ENCODE measurements at places on chromosomes 4 and X.

- no peak for DNase-seq
Measured at GRCh38 chr4:126834854-126835253, 797.9 kb upstream of the INTU start.

GRCh38 chrX:121052122-121052521 lies 4.7 kb downstream of the GLUD2 start:
- DNase-seq, result no peak

DNA sequence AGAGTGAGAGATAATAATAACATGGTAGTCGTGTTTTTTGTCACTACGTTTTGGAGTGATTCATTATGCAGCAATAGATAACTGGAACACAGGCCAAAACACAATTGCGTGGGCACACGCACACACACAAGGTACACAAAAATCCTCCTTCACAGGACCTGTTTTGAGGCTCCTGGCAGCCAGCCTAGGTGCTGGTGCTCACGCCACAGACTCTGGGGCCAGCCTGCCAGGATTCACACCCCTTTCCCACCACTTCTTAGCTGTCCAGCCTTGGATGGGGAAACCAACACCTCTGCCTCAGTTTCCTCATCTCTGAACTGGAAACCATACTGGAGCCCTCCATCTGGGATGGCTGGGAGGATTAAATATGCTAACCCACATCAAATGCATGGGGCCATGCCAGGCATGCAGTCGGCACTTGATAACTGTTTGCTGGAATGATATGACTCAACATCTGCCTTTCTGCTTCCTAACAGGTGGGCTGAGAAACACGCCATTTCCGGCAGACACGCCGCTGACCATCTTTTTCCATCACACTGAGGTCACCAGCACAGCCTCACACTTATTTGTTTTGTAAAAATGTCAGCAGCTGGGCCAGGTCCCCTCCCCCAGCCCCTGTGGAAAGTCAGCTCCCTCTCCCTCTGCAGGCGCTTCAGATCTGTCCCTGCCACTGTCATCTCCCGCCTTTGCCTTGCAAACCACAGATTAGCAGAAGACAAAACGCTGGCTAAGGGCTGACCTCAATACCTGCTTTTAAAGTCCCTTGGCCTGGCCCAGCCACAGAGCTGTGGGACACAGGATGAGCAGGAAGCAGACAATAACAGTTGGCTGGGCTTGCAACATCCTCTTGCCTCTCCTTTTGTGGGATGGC lies 237.5 kb downstream of the BCOR start:
- DNase-seq, result peak; percentile 67

DNA sequence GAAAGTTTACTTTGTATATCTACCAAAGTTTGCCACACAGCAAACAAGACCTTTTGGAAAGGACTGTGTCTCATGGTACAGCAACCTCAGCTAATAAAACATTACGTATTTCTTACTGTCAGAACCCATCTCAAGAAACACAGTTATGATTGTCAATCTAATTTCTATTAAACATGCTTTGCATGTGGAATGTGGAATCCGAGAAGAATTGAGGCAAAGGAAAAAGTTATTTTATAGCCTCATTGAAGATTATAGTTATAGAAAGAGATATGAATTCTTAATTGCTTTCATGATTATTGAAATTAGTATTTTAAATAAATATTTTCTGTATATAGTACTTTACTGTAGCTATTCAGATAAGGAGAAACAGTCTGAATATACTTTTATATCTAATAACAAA lies 5.4 kb downstream of the PCDH7 start:
- DNase-seq, result no peak

GRCh38 chr4:23006756-23007155 lies 314.0 kb downstream of the GBA3 start:
- no peak for DNase-seq

DNA sequence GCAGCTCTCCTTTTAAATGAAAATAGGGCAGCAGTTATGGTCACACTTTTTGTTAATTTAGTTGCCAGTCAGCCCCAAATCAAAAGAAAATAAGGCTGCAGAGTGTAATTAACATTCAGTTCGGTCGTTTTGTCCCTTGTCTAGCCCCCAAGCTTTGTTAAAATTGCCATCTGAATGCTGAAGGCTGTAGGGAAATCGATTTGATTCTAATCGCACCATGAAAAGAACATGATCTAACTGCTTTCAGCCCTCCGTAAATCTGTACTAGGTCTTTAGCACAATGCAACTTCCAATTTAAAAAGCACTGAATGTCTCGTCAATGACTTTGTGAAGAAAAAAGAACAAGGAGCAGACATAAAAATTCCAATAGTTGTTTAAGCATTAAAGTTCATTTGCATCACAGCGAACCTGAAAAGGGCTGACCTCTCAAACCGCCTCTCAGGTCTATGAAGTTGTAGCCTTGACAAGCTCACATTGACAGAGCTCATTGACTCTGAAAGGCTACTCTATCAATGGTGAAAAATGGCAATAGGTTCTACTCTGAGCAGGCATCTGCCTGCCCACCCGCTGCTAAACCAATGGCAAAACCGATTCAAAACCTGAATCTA lies 48.9 kb downstream of the CHIC2 start:
- DNase-seq, result no peak

GRCh38 chrX:2488621-2489285 lies 12.0 kb downstream of the DHRSX start:
- no peak for DNase-seq

- DNase-seq, result no peak
Measured at GRCh38 chrX:45747905-45748304, 547.2 kb upstream of the DIPK2B start.

- no peak for DNase-seq
Measured at GRCh38 chr4:20203508-20203907, 48.2 kb upstream of the SLIT2 start.

DNA sequence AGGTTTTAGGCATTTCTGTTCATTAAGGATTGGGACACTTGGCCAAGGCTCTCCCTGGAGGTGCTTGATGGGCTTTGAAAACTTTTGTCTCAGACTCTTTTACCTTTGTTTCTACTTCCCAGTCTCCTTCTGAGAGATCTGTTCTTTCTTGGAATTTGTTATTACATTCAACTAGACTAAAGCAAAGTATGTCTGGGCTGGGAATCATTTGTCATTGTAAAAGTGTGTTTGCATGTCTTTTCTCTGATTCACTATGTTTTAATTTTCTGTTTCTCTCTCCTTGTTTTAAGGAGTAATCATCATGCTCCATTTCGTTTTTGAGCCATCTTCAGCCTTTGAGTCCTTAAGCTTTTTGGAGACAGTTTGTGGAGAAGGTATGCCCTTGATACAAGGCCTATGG lies 12.2 kb upstream of the PGRMC2 start:
- no peak for DNase-seq

DNA sequence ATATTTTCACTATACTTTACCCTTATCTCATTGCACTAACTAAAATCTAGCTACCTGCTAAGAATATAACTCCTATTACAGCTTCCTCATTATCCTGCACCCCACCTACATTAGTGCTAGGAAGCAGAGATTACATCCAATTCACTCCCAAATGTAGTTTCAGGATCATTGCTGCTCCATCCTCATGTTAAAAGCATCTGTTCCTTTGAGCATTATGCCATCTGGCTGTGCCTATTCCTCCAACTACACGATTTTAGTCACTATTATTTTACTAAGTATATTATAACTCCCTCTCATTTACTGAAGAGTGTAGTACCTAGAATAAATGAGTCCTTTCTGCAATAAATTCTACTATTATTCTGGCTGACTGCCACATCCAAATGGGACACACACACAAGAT lies 1586.9 kb downstream of the TECRL start:
- DNase-seq, result no peak

GRCh38 chr4:69970071-69970470 lies 4.5 kb upstream of the CSN2 start:
- no peak for DNase-seq

DNA sequence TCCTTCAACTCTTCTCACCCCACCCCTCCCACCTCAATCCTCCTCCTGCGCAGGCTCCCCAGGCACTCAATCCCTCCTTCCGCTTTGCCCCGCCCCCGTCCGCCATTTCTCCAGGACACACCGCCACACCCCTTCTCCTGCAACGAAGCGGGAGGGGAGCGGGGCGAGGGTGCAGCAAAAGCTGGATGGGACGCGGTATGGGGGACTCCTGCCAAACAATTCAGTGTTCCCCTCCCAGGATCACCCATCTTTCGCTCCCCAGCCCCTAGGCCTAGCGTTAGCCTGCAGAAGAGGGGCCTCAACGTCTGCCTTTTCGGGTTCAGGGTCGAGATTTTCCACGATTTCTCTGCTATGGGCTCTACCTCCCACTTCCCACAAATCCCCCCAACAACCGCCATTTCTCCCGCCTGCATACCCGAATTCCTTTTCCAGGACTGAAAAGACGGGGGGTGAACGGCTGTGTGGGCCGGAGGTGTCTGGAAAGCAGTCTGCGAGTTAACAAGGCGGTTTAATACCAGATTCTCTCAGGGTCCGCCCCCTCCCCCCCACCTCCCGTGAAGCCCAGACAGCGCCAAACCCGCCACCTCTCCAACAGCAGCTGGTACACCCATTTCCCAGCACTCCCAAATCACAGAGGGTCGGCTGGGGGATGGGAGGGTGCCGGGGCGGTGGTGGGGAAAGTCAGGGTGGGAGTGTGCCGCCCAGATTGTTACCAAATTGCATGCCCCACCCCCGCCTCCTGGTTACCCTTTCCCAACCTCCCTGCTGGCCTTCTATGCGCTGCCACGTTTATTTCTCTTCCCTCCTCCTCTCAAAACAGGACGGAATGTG lies 774 bp downstream of the ARMCX2 start:
- no peak for DNase-seq

DNA sequence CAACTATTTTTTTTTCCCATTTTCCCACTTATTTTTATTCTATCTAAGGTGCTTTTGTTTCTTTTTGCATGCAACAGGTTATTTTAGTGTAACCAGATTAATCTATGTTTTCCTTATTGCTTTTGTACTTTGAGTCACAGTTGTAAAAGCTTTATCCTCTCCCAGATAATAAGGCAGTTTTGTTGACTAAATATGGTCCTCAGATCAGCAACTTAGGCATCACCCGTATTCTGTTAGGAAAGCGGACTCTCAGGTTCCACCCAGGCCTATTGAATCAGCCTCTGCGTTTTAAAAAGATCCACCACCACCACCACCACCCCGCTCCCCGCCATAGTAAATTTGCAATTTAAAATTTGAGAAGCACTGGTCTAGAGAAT lies 58.6 kb upstream of the USP9X start:
- no peak for DNase-seq
